Esophagus squamous epithelium (tissue), 5 donors: ENCODE measurements at places on chromosomes 1 and 21. TPM values are rescaled to one million over a fixed set of nuclear protein-coding genes. Genes with fewer than 3 reads are reported as not detected.

Gene WNT9A
- 2.4 TPM for total RNA-seq

Gene TFF3
- total RNA-seq, result 15.1 TPM

Gene VSIG8
- total RNA-seq, result 1.6 TPM

Gene FCGR3A
- 0.23 TPM for total RNA-seq

Gene DENND2C
- total RNA-seq, result 42.6 TPM

Gene ASCL5
- total RNA-seq, result not detected

Gene TEDDM1
- not detected for total RNA-seq

Gene RHEX
- 4.5 TPM for total RNA-seq

Gene H3-3A
- 544 TPM for total RNA-seq

Gene CNR2
- total RNA-seq, result under 0.01 TPM

Gene PBX1
- total RNA-seq, result 15.2 TPM

DNA sequence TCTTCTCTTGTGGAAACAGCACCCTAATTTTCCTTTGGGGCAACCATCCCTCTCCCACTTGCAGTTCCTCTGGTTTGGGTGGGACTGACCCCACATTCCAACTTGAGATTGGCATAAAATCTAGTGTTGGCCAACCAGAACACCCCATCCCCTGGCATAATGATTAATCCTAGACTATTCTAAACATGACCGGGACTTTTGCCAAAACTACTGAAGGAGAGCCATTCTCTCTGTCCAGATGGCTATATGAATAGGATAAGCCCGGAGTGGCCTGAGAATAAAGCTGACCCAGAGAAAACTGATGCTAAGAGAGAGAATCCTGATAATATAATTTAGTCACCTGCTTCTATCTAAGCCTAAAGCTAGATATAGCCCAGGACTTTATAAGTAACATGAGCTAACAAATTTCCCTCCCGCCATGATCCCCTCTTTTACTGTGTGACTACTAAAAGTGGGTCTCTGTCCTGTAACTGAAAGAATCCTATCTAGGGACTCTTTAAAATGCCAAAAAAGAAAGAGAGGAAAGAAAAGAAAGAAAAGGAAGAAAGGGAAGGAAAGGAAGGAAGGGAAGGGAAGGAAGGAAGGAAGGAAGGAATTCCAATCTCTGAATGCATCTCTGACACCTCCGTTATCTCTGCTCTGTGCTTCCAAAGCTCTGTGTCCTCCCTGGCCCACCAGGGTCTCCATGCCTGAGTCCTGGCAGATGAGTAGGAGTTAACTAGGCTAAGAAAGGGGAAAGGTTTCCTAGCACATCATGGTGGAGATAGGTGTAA, 28.0 kb upstream of the NRDC start:
- no peak overlapping the region for H3K27ac ChIP-seq
- no peaks in the 10 kb centered on the region for H3K27me3 ChIP-seq
- H3K36me3 ChIP-seq, result no peaks in the 10 kb centered on the region
- H3K4me3 ChIP-seq, result no peak overlapping the region
- DNase-seq, result no peak

GRCh38 chr1:220787069-220787619, 431 bp downstream of the MTARC1 start:
- peaks cover 5% of the 10 kb centered on the region for H3K27me3 ChIP-seq
- H3K36me3 ChIP-seq, result no peaks in the 10 kb centered on the region
- H3K4me1 ChIP-seq, result peaks cover 50% of the 10 kb centered on the region
- no peak for DNase-seq

DNA sequence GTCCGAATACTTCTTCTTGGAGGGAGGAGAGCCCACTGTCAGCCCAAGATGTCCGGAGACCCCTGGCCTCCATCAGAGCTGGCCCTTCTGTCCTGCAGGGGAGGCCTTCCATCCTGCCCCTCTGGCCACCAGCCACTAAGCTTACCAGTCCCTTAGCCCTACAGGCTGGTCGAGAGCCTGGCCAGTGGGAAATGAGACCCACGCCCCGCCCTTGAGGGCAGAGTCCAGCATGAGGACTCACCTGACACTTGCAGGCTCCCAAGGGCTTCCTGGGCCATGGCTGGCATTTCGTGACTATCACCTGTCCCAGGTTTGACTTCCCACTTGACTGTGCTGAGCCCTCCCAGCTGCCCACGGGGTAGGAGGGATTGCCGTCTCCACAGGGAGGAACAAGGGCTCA, 361.8 kb upstream of the VAMP3 start:
- no peaks in the 10 kb centered on the region for H3K36me3 ChIP-seq
- H3K4me1 ChIP-seq, result no peaks in the 10 kb centered on the region
- H3K27me3 ChIP-seq, result peaks cover 11% of the 10 kb centered on the region
- no peak overlapping the region for H3K27ac ChIP-seq

DNA sequence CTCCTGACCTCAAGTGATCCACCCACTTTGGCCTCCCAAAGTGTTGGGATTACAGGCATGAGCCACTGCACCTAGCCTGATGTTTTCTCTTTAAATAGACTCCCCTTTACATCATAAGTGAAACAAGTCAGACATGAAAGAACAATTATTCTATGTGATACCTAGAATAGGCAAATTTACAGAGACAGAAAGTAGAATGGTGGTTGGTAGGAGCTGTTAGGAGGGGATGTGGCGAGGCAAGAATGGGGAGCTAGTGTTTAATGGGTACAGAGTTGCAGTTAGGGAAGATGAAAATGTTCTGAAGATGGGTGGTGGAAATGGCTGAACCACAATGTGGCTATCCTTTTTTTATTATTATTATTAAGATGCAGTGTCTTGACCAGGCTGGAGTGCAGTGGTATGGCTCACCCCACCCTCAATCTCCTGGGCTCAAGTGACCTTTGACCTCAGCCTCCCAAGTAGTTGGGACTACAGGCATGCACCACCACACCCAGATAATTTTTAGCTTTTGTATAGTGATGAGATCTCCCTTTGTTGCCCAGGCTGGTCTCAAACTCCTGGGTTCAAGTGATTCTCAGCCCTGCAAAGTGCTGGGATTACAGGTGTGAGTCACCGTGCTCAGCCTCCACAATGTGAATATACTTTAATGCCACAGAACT, 28.4 kb downstream of the ELF3 start:
- H3K4me3 ChIP-seq, result no peak overlapping the region
- no peaks in the 10 kb centered on the region for H3K36me3 ChIP-seq
- DNase-seq, result no peak
- H3K4me1 ChIP-seq, result peaks cover 13% of the 10 kb centered on the region
- H3K27ac ChIP-seq, result no peak overlapping the region
- H3K27me3 ChIP-seq, result no peaks in the 10 kb centered on the region

GRCh38 chr1:159790237-159790917, 9.6 kb downstream of the DUSP23 start:
- H3K27ac ChIP-seq, result no peak overlapping the region
- DNase-seq, result no peak

DNA sequence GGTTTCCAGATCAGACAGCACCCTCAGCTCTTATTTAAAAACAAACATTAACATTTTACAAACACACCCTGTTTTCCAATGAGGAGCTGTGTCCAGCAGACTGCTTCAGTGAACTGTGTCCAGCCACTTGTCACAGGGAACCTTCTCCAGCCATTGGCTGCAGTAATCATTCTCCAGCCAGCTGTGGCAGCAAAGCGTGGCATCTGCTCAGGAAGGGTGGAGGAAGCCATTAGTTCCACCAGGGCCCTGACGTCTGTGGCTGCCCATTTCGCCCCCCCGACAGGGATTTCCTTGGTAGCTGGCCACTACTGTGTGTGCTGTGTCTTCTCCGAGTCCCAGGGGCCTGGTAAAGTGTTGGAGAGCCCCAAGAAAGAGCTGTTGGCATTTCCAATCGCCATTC, 62.9 kb upstream of the SELENON start:
- peak overlapping the region; percentile 3 for H3K27ac ChIP-seq
- peaks cover 45% of the 10 kb centered on the region for H3K4me1 ChIP-seq
- no peaks in the 10 kb centered on the region for H3K36me3 ChIP-seq
- H3K27me3 ChIP-seq, result no peaks in the 10 kb centered on the region
- DNase-seq, result no peak
- no peak overlapping the region for H3K4me3 ChIP-seq

GRCh38 chr1:30816211-30817076, 58.9 kb upstream of the LAPTM5 start:
- H3K4me1 ChIP-seq, result peaks cover 8% of the 10 kb centered on the region
- no peaks in the 10 kb centered on the region for H3K27me3 ChIP-seq

- H3K27ac ChIP-seq, result no peak overlapping the region
- no peak for DNase-seq
- peaks cover 26% of the 10 kb centered on the region for H3K36me3 ChIP-seq
- peaks cover 30% of the 10 kb centered on the region for H3K4me1 ChIP-seq
- H3K4me3 ChIP-seq, result no peak overlapping the region
These were observed 936 bp downstream of the PAQR6 start for GRCh38 chr1:156246781-156247459.

DNA sequence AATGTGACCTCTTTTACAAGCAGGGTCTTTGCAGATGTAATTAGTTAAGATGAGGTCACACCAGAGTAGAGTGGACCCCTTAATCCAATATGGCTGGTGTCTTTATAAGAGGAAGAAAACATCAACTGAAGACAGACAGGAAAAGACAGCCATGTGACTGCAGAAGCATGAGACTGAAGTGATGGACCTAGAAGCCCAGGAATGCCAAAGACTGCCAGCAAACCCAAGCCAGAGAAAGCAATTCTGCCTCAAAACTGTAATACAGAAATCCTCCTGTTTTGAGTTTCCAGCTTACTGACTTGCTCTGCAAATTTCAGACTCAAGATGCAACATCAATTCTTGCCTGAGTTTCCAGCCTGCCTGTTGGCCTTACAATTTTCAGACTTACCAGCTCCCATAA, 17.3 kb downstream of the ENAH start:
- DNase-seq, result no peak
- no peak overlapping the region for H3K27ac ChIP-seq
- H3K4me3 ChIP-seq, result no peak overlapping the region
- H3K36me3 ChIP-seq, result no peaks in the 10 kb centered on the region
- peaks cover 6% of the 10 kb centered on the region for H3K4me1 ChIP-seq
- H3K27me3 ChIP-seq, result no peaks in the 10 kb centered on the region

DNA sequence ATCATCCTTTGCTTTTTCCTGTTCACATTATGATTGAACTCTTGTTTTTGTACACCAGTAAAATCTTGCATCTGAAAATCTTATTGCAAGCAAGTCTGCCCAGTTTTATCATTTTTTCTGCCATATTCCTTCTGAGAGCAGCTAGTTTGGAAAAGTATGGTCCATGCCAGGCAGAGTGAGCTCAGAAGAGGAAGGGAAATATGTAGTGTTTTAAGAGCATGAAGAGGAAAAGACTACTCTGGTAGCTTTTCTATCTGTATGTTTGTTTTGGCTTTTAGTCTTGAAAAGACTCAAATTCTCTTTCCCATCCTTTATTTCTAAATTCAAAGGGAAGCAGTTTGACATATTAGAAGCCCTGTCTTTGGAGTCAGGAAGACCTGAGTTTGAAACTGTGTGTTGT, 125.8 kb downstream of the NFIA start:
- no peak overlapping the region for H3K4me3 ChIP-seq
- H3K27ac ChIP-seq, result no peak overlapping the region
- H3K36me3 ChIP-seq, result no peaks in the 10 kb centered on the region
- DNase-seq, result no peak
- peaks cover 41% of the 10 kb centered on the region for H3K4me1 ChIP-seq

- H3K27me3 ChIP-seq, result no peaks in the 10 kb centered on the region
- no peaks in the 10 kb centered on the region for H3K36me3 ChIP-seq
These were observed 1.5 kb downstream of the PTGFRN start for GRCh38 chr1:116911188-116911553.

DNA sequence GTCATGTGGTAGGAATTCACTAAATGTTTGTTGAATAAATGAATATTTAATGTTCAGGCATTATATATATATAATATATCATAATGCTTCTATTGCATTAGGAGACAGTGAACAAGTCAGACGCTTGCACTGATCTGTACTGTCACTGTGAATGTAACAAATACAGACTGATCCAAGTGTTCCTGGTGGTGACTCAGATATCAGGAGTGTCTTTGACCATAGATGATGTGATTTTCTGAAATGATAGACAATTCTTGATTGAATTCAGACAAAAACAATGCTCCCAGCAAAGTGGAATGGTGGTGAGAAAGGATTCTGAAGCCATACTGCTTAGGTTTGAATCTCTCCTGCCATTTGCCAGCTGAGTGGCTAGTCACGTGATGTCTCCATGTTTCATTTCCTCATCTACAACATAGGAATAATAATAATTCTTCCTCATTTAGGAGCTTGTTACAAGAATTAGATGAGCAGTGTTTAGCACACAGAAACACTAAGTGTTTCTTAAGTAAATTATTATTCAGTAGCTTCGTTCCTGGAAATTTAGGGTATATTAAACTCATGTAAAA, 71.0 kb downstream of the OLFML2B start:
- no peaks in the 10 kb centered on the region for H3K36me3 ChIP-seq
- no peak overlapping the region for H3K27ac ChIP-seq
- no peak for DNase-seq

- H3K4me1 ChIP-seq, result no peaks in the 10 kb centered on the region
- H3K27ac ChIP-seq, result no peak overlapping the region
- DNase-seq, result no peak
- H3K36me3 ChIP-seq, result no peaks in the 10 kb centered on the region
These were observed 24.1 kb downstream of the RGS5 start for GRCh38 chr1:163178628-163179027.

- no peaks in the 10 kb centered on the region for H3K36me3 ChIP-seq
- no peaks in the 10 kb centered on the region for H3K27me3 ChIP-seq
- no peak overlapping the region for H3K4me3 ChIP-seq
- no peak overlapping the region for H3K27ac ChIP-seq
- no peak for DNase-seq
These were observed 53.8 kb upstream of the LMO4 start for GRCh38 chr1:87274851-87275250.

DNA sequence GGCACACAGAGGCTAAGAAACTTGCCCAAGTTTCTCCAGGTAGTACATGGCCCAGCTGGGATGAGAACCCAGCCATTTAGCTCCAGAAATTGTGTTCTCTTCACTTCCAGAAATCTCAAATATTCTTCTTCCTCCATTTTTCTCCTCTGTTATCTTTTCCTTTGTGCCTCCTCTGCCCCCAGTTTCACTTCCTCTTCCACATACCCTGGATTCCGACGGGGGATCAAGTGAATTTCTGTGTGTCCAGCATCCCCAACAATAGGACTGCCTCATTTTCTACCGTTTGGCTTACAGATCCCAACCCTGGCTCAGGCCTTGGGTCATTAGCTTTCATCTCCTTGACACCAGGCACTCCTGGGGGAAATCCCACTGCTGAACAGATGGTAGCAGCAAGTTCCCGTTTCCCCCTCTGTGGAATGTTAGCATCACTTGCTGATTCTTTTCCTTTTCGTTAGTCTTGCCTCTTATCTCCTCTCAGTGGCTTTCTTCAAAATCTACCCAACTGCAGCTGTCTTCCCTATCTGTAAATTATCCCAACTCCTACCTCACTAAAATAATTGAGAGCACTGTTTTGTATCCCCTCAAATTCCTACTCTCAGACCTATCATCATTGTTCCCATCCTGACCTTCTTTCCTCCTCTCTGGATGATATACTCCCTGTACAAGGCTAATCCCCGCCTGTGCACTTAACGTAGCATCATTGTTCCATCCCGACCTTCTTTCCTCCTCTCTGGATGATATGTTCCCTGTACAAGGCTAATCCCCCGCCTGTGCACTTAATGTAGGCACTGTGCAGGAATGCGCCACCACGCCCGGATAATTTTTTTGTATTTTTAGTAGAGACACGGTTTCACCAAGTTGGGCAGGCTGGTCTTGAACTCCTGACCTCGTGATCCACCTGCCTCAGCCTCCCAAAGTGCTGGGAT, 36.5 kb downstream of the SCCPDH start:
- DNase-seq, result no peak
- no peaks in the 10 kb centered on the region for H3K27me3 ChIP-seq
- H3K4me1 ChIP-seq, result no peaks in the 10 kb centered on the region
- no peak overlapping the region for H3K27ac ChIP-seq
- H3K36me3 ChIP-seq, result no peaks in the 10 kb centered on the region
